ENCODE measurements at places on chromosomes 7 and 10.

DNA sequence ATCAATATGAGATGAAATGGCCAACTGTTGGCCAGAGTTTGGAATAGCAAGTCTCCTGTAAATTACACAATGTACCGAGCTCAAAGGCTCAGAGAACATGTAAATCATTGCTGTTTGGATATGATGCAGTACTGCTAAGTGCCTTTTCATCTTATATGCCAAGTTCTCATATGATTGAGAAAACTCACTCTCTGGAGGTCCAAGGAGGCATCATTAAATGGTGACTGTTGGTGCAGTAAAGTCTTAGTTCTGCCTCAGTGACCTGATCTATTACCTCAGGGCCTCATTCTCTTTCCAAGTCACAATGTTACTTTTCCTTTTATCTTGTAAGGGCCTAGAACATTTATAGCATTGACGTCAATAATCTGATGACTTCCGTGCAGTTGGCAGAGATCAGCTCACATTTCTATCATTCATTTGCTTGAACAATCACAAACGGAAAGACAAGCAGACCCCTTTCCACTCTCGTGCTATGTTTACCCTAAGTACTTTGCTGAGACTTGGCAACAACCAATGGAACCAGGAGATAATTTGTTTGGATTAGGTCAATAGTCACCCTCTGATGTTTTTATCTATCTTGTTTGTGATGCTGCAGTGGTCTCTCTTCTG is 32.6 kb upstream of the PDK4 start:
- no peak for DNase-seq

GRCh38 chr7:111903797-111904196 is 302.4 kb downstream of the DOCK4 start:
- DNase-seq = no peak

GRCh38 chr7:41847151-41847550 is 144.3 kb upstream of the INHBA start:
- DNase-seq = no peak

- no peak for DNase-seq
These were observed 192.7 kb upstream of the NFE2L3 start for GRCh38 chr7:25959168-25959734.

DNA sequence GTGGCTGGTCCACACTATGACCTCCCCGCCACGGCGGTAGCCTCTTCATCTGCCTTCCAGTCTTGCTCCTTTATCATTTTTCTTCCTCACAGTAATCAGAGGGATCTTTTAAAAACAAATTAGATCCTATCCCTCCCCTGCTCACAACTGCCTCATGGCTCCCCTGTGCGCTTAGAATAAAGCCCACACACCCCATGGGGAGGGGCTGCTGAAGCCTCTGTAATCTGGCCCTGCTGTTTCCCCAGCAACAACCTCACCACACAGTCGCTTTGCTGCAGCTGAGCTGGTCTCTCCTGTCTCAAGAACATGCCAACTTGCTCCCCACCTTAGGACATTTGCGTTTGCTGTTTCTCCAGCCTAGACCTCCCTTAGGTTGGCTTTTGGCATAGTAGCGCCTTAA is 41.0 kb downstream of the SP8 start:
- DNase-seq = no peak

DNA sequence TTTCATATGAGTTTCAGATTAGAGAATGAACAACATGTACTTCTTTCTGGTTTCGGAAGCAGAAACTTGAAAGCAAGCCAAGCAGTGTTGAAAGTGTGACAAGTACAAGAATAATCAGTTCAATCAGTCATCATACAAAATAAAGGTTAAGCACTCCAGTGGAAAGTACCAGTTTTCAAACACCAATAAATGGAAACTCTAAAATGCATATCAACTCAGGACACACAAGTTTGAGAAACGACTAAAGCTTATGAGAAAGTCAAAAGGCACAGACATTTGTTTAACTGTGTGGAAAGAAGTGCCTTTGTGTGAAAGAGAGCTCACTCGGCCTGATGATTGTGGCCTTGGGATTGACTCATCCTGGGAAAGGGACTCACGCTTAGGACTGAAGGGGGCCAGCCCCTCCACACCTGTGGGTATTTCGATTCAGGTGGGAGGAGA is 60.6 kb upstream of the AKR1C1 start:
- DNase-seq = no peak

DNA sequence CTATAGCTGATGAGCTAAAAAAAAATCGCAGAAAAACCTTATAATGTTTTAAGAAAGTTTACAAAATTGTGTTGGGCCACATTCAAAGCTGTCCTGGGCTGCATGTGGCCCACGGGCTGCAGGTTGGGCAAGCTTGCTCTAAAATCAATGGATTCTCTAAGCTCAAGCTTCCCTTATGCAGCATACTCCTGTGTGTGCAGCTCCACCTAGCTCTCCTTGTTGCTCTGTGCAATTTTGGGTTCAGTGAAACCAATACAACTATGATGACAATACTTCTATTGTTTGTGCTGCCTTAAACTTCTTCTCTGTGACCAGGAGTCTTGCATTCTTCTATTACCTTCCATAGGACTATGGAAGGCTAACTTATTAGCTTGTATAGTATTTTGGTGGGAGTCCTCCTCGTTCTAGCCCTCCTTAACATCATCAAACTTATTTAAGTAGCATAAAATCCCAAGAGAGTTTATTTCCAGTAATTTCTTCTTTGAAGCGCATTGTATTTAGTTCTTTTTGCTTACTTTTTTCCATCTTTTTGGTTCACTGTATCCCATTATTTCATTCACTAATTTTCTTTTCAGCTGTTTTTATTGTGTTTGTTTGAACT is 170.9 kb upstream of the SMIM30 start:
- DNase-seq = no peak

DNA sequence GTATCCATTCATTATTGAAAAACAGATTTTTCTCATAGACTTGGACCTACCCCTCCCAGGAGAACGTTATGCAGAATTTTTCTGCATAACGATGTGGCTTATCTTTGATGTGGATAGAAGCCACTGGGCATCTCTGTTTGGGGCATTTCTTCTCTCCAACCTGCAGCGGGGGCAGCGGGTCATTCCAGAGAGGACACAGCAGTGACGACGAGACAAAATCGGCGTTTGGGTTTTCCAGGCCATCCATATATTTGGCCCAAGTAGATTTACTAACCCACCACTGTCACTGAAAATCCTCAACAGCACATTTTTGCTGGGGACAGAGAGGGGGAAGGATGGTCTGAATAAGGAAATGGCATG is 299.3 kb upstream of the PITRM1 start:
- no peak for DNase-seq

DNA sequence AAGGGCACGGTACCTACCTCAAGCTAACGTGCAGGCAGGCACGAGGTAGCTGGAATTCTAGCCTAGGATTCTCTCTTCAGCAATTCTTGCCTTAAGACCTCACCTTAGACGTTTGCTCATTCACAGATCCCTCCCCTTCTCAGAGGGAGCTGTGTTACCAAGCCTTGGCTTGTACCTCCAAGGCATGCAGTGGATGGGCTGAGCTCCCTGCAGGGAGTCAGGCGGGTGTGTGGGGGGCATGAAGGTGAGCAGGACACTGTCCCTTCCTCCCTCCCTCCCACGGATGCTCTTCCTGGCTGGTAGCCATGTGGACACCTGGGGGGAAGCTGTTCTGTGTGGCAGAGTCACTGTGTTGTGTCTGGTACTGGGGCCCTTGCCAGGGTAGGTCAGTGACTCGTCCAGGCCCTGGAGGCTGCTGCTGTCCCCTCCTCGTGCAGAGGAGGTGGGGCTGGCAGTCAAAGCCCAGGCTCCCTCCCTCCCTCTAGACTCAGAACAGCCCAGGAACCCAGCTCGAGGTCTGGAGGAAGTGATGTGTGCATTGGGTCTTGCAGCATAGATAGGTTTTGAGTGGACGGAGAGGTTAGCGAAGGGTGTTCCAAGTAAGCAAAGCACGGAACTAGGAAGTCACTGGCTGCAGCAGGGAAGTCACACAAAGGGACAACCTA is 222.2 kb upstream of the SH2B2 start:
- DNase-seq = no peak

DNA sequence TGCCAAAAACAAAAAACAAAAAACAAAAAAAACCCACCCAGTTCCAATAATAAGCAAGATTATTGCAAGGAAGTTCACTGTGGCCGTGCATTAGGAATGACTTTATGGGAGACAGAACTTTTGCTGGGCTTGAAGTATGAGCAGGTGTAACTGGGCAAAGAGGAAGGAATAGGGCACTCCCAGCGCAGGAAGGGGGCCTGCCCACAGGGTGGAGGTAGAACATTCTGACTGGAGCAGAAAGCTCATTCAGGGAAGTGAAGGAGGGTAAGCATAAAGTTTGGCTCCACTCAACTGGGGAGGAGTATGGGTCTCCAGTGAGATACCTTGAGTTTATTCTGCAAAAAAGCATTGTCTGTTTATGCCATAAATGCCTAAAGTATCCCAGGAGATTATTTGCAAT is 42.1 kb upstream of the WIPF3 start:
- DNase-seq = no peak

DNA sequence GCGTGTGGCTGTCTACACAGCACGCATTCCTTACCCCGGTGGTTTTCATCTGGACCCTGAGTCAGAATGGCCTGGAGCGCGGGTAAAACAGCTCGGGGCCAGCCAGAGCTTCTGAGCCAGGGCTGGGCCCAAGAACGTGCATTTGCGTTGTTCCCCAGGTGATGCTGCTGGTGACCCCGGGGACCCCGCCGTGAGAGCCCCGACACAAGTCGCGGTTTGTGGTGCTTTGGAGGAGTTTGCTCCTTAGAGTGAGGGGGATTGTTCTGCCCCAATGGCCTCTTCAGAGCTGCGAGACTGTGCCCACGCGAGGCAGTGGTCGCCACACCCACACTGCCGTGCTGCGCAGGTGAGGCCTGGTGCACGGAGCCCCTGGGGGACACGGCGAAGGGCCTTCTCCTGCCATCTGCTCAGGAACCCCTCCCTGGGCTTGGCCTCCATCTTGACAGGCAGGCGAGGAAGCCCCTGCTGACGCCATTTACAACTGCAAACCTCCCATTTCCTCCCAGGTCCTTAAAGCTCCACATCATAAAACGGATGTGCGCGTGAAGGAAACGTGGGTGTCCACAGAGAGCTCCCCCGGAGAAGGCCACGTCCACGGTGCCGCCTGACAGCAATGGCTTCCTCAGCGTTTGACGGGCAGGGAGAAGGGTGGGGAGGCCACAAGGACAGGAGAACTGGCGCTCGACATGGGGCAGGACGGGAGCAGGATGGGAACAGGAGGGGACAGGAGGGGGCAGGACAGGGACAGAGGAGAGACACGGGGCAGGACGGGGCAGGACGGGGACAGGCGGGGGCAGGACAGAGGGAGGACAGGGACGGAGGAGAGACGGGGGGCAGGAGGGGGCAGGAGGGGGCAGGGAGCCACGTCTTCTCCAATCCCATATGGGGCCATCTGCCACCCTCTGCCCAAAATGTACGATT is 477.2 kb downstream of the DNAJB6 start:
- DNase-seq = no peak

DNA sequence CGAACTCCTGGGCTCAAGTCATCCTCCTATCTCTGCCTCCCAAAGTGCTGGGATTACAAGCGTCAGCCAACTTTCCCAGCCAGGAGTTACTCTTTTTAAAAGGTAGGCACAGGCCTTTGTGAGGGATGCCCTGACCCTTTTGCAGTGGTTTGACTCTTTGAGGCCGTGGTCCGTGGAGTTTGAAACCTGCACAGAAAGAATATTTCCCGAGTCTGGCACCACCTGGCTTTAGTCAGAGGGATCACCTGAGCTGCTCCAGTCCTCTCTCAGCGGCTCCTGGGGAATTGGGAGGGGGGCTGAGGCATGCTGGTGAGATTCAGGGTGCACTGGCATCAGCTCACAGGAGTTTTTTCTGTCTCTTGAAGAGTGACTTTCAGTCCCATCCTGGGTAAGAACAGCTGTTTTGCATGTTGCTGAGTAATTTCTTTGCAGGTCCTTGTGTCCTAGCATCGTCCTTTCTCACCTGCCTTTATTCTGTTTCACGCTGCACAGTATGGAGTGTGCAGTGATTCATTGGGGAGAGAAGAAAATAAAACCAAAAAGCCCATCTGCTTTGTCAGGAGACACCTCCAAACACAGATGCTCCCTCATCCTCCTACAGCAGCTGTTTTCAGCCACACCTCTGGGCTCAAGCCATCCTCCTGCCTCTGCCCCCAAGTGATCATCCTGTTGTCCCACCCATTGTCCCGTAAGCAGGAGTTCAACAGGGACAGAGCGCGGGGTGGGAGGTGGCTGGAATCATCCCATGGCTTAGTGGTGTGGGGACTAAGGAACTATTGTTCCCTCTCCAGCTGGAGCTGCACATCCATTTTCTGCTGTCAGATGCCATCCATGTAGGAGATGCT is 284.7 kb downstream of the CAMK1D start:
- DNase-seq = no peak

DNA sequence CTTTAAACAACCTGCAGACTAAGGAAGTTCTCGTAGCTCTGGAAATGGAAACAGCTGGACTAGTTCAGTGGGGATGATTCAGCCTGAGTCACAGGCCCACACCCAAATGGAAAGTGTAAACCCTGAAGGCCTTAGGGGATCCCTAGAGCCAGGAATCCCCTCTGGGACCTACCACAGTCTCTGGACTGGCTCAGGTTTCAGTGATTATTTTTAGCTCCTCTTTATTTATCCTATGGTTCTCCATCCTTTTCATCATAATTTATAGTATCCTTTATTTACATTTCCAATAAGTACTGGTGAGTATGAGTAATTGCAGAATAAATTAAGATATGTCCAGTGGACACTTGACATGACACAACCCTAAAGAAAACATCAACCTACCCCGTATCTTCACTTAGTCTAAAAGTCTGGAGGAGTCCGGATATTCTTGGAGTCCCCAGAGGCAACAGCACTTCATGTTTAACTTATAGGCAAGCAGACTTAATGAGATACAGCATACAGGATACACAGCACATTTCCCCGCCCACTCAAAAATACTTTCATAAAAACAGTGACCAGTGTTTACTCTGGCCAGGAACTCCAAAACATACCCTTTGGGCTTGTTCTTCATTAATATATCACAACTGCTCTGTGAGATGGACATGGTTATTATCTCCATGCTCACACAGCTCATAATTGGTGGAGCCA is 28.4 kb upstream of the SEMA3E start:
- no peak for DNase-seq

GRCh38 chr10:29369419-29369818 is 80.5 kb downstream of the LYZL1 start:
- DNase-seq = no peak

- no peak for DNase-seq
These were observed 33.8 kb downstream of the NOLC1 start for GRCh38 chr10:102185811-102186527.

All from stimulated activated CD8-positive, alpha-beta memory T cell treated with anti-CD3 and anti-CD28 coated beads, Interleukin-7, amount 100 ng/mL, for 1 hour (primary cell).